Smooth muscle cell of the brain vasculature (primary cell): ENCODE measurements at places on chromosomes 4 and X.

- no peak for DNase-seq
Observed at GRCh38 chrX:45735571-45735970, 534.9 kb upstream of the DIPK2B start.

GRCh38 chrX:71103110-71103983, 3.2 kb downstream of the CXorf65 start:
- DNase-seq, result no peak

- no peak for DNase-seq
Observed at GRCh38 chr4:47488706-47489105, 3.6 kb downstream of the ATP10D start.

GRCh38 chr4:6047130-6047673, 29.0 kb upstream of the C4orf50 start:
- DNase-seq, result no peak

DNA sequence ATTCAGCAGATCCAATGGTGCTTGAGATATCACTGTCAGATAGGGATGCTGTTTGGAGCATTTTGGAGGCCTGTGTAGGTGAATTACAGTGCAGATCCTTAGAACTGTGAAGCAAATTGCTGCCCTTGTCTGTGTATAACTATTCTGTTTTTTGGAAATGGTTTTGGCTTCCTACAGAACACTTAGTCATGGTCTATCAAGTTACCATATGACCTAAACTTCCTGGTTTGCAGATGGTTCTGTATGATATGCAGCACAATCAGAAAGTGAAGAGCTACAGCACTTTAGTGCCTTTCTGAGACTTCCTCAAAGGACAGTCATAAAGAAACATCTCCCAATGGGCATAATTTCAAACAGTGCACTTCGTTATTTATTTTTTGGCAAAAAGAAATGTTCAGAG, 688.6 kb downstream of the SH3BGRL start:
- DNase-seq, result no peak

GRCh38 chrX:40152741-40153344, 55.1 kb upstream of the BCOR start:
- no peak for DNase-seq

DNA sequence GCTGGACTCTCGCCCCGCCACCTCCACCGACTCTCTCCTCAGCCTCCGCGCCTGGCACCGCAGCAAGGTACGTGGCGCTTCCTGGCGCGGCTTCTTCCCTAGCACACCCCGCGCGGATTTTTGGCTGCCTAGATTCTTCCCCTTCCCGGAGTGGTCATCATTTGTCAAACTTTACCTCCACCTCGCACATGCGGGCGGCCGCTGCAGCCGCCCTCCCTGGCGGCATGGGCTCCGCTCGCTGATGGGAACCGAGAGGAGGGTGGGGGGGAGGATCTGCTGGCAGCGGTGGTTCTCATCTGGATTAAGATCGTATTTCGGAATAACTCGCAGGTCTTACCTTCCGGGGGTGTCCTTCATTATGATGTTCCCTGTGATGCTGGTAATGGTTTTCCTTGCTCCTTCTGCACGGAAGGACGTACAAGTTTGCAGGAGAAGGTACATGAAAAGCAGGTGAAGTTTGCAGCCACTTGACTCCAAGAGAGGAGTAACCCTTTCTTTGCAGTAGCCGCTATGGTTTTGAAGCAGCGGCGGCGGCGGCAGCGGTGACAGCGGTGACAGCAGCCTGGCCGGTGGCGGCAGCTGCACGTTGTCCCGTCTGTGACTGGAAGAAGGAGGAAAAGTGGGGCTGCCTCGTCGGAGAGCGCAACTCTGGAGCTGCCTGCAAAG, 2183.9 kb upstream of the TENM3 start:
- DNase-seq, result no peak

DNA sequence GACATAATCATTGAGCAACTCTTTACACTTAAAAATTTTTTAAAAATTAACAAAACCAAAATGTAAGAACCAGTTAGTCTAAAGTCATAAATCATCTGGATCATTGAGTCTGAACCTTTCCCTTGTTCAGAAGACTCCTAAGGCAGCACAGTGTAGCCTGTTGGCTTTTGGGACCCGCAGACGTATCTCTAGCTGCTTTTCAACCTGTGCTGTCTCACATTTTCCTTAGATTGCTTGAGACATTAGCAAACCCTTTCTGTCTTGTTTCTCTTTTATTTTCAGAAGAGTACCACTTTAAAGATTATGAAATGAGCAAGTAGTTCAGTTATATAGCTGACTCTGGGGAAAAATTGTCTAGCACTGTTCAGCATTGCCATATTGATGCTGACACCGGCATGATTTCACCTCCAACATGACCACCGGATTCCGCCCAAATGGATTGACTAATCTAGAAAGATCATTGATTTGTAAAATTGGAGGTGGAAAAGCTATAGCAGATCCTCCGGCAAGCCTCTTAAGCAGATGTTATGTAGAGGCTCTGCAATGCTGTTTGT, 8.9 kb downstream of the TCEANC start:
- no peak for DNase-seq

- DNase-seq, result no peak
Observed at GRCh38 chrX:148634591-148634990, 134.2 kb downstream of the AFF2 start.

DNA sequence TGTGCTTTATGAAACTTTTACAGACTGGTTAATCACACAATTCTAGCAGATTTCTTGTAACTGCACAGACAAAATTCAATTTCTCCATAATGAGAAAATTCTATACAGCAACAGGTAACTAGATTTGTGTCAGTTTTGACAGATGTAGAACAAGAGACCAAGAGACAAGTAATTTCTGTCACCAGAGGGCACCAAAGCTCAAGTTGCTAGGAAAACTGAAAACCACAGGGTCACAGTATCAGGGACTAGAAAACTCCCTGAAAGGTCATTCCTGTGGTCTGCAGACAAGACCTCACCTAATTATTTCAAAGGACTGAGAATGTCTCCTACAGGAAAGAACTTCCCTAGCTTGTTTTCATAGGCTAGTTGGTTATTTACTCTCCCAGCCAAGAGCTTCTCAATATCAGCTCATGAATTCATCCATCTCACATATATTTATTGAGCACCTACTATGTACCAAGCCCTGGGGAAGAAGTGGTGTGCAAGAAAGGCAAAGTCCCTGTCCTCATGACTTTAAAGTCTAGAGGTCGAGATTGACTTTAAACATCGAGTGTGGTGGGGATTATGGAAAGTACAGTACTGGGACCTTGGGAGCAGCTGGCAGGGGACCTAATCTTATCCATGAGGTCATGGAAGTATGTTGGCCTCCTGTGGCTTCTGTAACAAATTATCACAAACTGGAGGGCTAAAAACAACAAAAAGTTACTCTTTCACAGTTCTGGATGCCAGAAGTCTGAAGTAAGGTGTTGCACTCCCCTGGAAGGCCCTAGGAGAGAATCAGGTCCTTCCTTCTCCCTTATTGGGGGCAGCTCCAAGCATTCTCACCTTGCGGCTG, 47.8 kb upstream of the SETD7 start:
- DNase-seq, result peak; percentile 47

DNA sequence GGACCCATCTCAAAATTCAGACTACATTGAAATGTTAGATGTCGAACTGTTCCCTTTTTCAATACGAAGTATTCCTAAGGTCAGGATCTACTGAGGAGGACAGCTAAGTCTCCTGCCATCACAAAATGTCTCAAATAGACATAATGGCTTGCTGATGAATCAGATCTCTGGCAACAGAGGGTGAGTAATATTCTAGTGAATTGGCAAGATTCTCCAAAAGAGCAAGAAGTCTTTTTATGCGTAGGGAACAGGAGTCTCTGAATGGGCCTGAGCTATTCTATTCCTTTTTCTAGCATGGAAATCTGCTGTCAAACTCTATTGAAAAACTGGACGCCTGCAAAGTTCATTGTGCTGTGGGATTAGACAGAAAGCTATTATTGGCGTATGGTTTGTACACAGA, 145.4 kb downstream of the FNIP2 start:
- no peak for DNase-seq

DNA sequence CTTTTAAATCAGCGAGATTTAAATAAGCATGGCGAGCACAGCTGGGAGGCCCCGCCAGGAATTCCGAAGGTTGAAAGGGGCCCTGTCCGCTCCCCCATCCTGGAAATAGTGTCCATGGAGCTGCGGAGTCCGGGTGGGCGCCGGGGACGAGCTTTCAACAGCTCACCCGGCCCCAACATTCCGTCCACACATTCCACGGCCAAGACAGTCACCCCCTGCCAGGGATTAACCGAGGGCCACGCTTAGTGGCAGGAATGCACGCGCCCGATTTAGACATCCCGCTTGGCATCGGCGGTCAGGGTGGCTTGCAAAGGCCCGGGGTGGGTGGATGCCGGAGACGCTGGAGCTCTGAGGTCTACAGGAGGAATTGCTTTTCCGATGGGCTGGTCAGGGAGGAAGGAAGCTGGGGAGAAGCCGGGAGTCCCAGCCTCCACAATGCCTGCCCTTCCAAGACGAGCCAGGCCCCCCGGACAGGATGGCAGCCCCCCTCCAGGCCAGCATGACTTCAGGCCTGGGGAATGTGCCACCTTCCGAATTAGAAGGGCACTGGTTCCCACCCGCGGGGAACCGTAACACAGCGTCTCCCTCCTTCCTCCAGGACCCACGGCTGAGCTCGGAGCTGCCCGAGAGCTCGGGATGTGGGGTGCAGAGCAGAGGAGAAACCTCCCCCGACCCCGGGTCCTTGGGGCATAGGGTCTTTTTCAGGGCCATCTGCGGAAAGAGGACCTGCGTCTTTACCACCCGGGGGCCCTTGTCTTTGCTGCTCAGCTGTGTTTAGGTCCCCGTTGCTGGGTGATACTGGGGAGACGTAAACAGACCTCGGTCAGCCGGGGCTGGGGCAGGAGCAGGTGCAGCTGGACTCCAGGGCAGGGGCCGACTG, 26.9 kb upstream of the PPP2R3B start:
- DNase-seq, result no peak

GRCh38 chr4:153706519-153706918, 22.4 kb downstream of the TLR2 start:
- no peak for DNase-seq

- DNase-seq, result no peak
Observed at GRCh38 chr4:72966652-72967051, 102.9 kb downstream of the COX18 start.

- DNase-seq, result no peak
Observed at GRCh38 chr4:169100670-169101101, 90.6 kb upstream of the CBR4 start.
